ENCODE measurements at places on chromosomes 2 and 18.

DNA sequence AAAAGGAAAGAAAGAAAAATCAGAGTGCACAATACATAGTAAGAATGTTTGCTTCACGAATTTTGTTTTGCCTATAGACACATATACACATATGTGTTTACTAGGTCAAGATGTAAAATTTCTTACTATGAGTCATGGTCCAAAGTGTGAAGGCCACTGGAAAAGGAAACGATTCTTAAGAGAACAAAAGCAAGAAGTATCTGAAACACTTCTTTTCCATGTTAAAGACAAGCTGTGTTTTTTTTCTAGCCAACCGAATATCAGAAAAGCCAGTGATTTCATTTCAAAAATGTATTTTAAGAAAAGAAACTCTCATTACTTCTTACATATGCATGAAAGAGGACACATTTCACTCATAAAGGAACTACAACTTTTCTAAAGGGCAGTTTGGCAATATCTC, 24.9 kb downstream of the PECR start:
- DNase-seq, result no peak

DNA sequence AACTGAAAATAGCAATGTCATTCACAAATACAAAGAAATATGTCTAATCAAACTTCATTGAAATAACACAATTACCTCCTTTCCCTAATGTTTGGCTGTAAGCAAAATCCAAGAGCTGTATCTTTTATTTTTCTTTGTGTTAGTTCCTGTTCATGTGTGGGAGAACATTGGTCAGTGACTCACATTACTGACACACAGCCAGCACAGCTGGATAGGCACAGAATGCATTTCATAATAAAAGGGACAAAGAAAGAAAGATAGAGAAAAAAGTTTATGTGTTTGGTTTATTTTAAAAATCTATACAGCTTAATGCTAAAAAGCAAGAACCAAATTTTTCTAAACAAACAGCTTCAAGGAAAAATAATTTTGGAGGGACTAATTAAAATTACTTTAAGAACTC, 185.6 kb upstream of the COL3A1 start:
- DNase-seq, result no peak

DNA sequence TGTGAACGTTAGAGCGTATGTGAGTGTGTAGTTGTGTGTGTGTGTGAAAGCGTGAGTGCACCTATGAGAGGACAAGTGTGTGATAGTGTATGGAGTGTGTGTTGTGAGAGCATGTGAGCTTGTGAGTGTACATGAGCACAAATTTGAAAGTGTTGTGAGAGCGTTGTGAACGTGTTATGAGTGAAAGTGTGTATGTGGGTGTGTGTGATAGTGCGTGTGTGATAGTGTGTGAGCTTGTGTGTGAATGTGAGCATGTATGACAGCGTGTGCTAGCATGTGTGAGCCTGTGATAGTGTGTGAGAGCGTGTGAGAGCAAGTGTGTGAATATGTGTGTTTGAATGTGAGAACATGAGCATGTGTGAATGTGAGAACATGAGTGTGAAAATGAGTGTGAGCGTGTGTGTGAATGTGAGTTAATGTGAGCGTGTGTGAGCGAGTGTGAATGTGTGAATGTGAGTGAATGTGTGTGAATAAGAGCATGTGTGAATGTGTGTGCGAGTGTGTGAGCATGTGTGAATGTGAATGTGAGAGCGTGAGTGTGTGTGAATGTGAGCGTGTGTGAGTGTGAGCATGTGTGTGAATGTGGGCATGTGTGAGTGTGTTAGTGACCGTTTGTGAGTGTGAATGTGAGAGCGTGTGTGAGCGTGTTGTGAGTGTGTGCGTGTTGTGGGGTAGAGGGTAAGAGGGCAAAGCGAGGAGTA, 25.0 kb downstream of the RALB start:
- no peak for DNase-seq

GRCh38 chr2:190587106-190587505, 52.6 kb upstream of the NEMP2 start:
- no peak for DNase-seq

- DNase-seq, result no peak
Observed at GRCh38 chr2:203463266-203463678, 71.8 kb downstream of the RAPH1 start.

GRCh38 chr2:1527153-1527992, 114.1 kb downstream of the TPO start:
- no peak for DNase-seq

GRCh38 chr18:75477900-75478299, 50.4 kb upstream of the SMIM21 start:
- no peak for DNase-seq

DNA sequence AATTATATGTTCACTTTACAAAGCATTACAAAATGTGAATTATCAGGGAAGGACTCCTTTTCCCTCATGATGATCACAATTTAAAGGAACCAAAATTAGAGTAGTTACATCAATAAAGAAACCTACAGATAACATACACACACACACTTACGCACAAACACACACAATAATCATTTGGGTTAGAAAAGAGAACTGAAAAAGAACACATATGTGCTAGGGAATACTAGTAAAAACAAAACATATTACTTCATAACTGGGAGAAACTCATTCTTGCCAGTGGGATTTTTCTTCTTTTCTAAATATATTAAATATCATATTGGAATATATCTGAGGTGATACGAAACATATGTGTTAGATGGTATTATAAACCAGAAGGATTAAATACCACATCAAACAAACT, 42.3 kb downstream of the FIGN start:
- no peak for DNase-seq

DNA sequence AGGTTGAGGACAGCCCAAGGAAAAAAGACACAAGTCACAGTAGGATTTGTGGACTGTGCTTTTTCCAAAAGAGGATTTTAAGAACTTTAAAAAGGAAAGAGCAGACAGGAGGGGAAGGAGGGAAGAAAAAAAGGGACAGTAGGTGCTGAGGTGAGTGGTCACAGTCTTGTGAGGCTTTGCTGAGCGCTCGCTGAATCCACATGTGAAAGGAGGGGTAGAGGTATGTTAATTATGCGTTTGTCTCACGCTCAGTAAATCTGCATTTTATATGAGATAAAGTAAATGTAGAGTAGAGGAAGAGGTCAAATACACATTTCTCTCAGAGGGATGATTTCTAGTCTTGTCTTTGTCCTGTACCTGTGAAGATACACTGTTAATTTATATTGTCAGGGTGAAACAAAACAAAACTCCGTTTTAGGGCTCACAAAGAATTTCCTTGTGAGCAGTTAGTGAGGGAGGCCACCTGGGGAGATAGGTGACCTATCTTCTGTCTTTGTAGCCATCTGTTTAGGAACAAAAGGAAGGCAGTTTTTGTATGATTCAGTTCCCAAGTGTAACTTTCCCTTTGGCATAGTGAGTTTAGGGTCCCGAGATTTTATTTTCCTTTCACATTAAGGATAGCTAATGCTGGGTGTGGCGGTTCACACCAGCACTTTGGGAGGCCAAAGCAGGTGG, 25.3 kb downstream of the GNAL start:
- DNase-seq, result no peak

DNA sequence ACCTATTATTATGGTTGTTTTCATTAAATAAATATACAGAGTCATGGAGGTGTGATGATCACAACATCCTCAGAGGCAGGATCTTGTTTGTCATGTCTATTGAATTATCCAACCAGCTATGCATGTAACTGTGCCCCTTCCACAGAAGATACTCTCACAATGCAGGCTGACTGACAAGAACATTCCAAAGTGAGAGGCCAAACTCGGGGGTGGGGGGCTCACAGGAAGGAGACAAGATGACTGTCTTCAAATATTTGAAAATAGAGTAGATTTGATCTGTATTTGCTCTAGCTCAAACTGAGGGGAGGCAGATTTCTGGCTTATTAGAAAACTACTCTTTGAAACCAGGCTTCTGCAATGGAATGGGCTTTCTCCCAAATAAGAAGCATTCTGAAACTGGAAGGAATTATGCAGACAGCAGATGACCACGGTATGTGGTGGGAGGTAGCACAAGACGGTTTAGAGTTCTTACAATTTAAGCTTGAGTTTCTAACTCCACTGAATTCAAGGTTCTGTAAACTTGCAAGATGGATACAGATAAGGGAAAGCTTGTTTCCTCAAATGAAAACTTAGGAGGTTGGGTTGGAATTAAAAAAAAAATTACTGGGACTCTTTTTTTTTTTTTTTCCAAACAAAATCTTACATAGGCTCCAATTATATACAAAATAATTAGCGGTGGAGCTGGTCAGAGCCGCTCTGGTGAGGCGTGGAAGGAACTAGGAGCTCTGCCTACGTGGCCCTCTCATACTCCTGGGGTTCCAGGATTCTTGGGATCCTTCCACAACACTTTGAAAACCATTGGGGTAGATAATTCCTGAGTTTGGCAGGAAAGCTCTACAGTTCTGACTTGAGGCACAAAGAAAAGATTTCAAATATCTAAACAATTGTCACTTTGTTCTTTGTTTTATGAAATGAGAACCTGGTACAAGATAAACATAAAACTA, 79.3 kb downstream of the PLA2R1 start:
- no peak for DNase-seq

GRCh38 chr2:65377556-65378192, 54.7 kb downstream of the SPRED2 start:
- DNase-seq, result no peak

DNA sequence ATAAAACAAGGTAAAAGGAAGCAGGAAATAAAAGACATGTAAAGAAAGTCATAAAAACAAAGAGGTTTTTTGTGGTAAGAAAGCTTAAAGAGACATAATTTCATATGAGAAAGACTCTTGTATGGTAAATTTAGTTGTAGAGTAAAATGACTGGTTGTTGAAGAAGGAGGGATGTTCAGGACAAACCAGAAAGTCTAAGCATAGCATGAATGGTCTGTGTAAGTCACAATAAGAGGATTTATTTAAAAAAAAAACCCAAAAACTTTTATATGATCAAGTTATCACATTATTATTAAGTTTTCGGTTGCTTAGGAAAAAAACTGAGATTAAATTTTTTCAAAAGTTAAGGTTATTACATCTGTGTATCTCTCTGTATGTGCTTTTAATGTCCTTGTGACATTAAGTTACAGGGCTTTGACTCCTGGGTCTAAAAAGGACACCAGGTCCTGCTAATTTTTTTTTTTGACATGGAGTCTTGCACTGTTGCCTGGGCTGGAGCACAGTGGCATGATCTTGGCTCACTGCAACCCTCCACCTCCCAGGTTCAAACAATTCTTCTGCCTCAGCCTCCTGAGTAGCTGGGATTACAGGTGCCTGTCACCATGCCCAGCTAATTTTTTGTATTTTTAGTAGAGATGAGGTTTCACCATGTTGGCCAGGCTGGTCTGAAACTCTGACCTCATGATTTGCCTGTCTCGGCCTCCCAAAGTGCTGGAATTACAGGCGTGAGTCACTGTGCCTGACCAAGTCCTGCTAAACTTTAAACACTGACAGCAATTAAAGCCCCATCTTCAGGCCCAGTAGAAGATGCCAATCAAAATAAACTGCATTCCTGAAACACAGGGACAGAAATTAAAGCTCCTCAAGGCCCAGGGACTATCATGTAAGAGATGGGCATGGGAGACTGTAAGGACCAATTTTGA, 14.2 kb upstream of the OXER1 start:
- no peak for DNase-seq

GRCh38 chr2:189150033-189150432, 29.5 kb downstream of the COL5A2 start:
- DNase-seq, result no peak

DNA sequence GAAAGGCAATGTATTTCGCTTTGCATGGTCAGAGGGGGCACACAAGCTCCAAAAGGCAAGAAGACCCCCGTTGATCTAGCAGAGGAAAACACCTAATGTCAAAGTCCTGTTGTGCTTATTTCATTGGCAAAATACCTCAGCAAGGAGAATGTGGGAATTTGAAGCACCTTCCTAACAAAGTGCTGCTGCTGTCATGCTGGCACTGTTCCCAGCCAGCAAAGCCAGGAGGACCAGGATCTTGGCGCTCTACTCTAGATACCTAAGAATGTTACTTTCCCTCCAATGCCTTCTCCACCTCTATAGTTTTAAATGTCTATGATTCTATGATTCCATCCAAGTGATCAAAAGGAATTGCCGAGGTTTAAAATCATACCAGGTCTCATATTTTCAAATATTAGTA, 867.9 kb upstream of the POU3F3 start:
- DNase-seq, result no peak

DNA sequence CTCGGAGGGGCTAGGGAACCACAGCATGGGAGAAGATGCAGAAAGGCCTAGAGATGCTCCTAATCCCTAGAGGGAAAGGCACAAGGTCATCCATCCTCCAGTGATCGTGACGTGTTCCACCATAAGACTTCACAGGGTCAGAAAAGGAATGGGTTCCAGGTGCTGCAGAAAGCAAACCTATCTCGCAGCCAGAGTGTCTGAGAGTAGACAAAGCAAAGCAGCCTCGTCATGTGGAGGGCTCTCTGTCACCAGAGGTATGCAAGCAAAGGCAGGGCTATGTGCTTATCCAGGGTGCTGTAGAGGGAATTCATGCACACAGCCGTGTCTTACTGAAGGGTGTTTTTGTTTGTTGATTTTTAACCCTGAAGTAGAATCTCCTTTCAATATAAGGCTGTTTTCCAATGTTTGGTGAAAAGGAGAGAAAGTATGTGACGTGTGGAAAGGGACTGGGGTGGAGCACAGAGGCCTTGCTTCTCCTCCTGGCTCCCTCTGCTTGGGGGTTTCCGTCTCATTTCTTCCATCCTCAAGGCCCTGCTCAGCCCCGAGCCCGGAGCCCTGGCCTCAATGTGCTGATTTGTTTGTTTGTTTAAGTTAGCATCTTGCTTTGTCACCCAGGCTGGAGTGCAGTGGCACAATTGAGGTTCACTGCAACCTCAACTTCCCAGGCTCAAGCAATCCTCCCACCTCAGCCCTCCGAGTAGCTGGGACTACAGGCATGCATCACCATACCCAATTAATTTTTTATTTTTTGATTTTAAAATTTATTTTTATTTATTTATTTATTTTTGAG, 3.0 kb downstream of the GPR55 start:
- DNase-seq, result no peak

- no peak for DNase-seq
Observed at GRCh38 chr2:195575016-195575415, 82.0 kb upstream of the SLC39A10 start.

GRCh38 chr2:225270861-225271260, 128.6 kb upstream of the NYAP2 start:
- no peak for DNase-seq

- DNase-seq, result no peak
Observed at GRCh38 chr2:190277234-190278112, 42.2 kb downstream of the HIBCH start.

DNA sequence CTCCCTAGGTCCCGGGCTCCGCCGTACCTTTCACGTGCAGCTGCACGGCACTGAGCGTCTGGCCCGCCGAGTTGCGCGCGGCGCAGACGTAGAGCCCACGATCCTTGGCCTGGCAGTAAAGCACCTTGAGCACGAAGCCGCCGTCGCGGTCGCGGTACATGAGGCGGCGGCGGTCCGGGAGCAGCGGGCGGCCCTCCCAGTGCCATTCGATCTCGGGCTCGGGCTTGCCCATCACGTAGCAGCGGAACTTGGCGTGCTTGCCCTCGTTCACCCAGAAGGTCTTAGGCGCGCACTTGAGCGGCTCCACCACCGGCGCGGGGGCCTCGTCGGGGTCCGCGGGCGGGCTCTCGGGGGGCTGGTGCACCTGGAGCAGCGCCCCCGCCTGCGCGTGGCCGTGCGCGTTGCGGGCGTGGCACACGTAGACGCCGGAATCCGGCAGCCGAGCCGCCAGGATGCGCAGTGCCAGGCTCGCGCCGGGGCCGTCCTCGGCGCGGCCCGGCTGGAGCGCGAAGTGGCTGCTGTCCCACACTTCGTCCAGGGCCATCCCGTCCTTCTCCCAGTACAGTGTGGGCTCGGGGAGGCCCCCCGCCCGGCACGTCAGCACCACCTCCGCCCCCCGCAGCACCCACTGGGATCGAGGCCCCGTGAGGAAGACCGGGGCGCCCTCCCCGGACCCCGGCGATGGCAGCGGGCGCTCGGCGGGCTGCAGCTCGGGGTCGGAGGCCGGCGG, 980 bp downstream of the OBSL1 start:
- no peak for DNase-seq

Measured in stimulated activated CD8-positive, alpha-beta memory T cell treated with anti-CD3 and anti-CD28 coated beads, Interleukin-12 subunit alpha, Interleukin-12 subunit beta, amount 100 ng/mL, for 1 hour (primary cell).